Stimulated activated naive CD4-positive, alpha-beta T cell (primary cell): ENCODE measurements at places on chromosomes 12 and 14.

- no peak for DNase-seq
Observed at GRCh38 chr14:103123634-103124500, 606 bp downstream of the TNFAIP2 start.

DNA sequence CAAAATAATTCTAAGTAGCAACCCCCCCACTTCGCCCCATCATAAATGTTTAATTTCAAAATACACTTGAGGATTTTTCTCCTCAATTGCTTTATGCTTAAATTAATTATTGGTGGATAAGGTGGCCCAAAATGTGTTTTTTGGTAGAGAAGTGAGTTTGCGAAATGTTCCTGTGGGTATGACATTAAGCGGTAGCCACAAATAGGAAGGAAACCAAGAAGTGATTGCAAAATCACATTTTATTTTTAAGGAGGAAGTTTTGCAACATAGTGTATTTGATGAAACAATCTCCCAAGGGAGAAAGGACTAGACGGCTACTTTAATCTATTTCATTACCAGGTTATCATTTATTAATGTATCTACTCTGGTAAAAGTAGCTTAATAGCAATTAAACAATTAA is 25.5 kb downstream of the SLC25A3 start:
- no peak for DNase-seq

DNA sequence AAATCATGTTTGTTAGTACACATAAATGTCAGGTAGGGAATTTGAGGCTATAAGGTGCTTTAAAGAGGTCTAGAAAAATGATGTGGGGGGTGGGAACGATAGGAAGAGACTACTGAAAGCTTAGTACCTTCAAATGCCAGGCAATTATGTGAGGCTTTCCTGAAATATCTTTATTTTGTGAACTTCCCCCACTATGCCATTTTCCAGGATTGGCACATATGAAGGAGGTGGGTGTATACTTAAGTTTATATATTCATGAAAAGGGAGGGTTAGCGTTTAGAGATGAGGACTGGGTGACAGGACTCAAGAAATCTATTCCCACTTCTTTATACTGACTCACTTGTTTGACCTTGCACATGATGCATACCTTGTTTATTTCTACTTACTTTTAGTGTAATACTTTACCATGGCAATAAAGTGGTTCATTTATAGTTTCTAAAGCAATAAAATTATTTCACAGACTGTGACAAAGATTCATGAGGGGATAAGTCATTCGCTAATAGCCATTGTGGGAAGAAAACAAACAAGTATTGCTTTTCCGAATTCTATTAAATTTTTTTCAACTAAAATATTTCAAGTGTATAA is 77.1 kb downstream of the PLEKHA5 start:
- DNase-seq, result no peak

DNA sequence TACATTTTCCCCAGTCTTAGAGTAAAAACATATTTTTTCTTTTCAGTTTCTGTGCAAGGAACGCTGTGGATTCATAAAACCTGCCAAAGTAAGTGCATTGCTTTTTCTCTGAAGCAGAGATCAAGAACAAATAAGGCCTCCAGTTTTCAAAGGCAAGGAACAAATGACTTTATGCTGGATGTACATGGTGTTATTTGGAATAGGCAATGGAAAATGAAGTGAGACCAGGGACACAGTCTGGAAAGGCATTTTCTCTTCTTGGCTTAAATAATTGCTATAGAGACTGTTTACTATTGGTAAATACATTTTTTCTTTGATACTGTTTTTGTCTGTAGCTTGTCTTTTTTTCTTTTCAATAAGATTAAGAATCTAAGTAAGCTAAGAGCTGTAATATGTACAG is 725.9 kb upstream of the MDGA2 start:
- no peak for DNase-seq

DNA sequence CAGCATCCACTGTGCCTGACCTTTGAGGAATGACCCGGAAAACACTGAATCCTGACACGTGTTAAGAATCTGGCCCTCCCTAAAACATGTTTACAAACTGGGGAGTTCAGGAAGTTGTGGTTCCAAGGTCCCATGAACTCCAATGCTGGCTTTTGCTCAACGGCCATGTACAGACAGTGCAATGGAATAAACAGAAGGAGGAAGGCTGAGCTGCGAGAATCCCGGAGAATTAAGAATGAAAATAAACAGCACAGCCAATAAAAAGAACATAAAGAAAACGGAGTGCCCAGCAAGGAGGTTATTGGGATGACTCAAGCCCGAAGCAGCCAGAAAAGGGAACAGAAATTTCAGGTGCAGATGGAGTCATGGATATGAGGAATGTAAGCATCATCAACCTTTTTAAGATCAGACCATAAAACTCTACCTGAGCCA is 32.3 kb downstream of the BCL11B start:
- DNase-seq, result no peak

- no peak for DNase-seq
Observed at GRCh38 chr12:97672870-97673269, 210.3 kb downstream of the RMST start.
